ENCODE measurements at places on chromosomes 4 and X. TPM values are rescaled to one million over a fixed set of nuclear protein-coding genes. Genes with fewer than 3 reads are reported as not detected.

DNA sequence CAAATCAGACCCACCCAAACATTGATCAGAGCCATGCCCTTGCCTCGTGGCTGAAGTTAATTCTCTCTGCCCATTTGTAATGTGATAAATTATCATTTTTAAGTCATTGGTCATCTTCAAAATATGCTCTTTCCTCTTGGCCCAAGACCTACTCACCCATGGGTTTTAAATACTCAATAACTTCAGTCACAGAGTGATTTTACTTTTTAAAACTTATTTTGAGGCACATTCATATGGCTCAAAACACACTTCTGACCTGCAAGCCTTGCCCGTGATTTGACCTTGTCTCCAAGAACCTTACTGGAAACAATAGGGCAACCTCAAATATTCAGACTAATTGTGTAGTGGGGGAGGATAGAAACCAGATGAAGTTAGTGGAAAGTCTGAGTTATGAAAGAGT is 176.2 kb upstream of the LNX1 start:
- DNase-seq, result no peak

GRCh38 chr4:81891005-81891996 is 419.6 kb upstream of the RASGEF1B start:
- no peak for DNase-seq

DNA sequence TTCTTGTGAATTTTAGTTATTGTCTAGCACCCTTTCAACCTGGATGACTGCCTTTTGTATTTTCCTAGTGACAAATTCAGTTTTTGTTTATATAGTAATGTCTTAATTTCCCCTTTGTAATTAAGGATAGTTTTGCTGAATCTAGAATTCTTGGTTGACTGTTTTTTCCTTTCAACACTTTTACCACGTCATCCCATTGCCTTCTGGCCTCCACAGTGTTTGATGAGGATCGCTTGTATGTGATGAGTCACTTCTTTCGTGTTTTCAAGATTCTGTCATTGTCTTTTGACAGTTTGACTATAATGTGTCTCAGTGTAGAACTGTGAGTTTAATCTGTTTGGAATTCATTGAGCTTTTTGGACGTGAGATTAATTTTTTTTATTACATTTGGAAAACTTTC is 30.1 kb downstream of the KDM6A start:
- no peak for DNase-seq

- DNase-seq, result no peak
Measured at GRCh38 chr4:173211838-173212237, 43.2 kb downstream of the GALNT7 start.

GRCh38 chr4:74733756-74734155 is 60.6 kb downstream of the BTC start:
- no peak for DNase-seq

GRCh38 chr4:55087009-55087912 is 38.1 kb downstream of the KDR start:
- no peak for DNase-seq

FAM236C gene
- total RNA-seq, result not detected

DNA sequence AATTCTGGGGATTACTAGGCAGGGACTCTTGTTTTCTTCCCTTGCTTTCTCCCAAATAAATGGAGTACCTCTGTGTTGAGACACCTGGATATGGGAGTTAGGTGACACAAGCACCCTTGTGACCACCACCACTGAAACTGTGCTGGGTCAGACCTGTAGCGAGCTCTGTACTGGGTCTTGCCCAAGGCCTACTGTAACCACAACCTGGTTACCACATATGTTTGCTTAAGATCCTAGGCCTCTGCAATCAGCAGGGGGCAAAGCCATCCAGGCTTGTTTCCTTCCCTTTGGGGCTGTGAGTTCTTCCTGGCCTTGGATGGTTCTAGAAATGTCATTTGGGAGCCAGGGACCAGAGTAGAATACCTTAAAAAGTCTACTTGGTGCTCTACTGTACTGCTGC is 49.4 kb downstream of the LPAR4 start:
- no peak for DNase-seq

TNMD gene
- 3.0 TPM for total RNA-seq

DNA sequence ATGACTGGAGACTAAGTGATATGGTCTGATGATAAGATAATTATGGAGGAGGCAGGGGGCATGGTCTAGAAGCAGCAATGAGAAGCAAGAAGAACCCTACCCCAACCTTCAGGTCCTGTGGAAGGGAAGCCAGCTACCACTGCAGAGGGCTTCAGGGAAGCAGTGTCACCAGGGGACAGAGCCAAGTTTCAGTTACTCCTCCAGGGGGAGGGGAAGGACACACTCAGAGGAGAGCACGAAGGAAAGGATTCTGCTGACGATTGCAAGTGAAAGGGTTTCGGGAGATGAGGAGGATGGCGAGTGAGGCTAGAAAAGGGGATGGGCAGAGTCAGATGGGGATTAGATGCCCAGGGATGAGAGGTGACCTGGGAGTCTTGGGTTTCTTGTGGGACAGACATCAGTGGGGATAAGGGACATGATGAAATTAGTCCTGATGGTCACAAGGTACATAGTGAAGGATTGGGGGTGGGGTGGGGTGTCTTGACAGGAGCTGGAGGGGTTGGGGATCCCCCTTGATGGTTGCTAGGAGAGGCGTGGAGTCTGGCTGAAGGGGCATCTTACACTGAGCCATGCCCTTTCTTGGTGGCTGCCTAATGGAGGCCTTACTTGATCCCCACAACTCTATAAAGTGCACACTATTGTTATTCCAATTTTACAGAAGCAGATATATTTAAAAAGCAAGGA is 45.4 kb downstream of the TIGD4 start:
- DNase-seq, result no peak

DNA sequence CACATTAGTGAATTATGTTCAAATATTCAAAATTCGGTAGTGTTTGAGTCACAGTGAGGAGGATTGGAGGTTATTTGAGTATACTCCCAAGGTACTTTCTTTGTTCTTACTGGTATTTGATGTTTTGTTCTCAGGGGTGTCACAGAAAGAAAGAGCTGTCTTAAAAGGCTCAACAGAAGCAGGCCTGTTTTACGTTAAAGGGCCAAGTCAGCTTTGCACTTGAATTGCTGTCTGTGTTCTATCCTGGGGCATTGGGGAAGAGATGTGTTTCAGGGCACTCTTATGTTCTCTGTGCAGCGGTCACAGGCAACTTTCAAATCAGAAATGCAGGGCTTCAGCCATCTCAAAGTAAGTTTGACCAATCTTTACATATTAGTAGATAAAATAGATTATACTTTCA is 1113.1 kb upstream of the LCORL start:
- no peak for DNase-seq

DNA sequence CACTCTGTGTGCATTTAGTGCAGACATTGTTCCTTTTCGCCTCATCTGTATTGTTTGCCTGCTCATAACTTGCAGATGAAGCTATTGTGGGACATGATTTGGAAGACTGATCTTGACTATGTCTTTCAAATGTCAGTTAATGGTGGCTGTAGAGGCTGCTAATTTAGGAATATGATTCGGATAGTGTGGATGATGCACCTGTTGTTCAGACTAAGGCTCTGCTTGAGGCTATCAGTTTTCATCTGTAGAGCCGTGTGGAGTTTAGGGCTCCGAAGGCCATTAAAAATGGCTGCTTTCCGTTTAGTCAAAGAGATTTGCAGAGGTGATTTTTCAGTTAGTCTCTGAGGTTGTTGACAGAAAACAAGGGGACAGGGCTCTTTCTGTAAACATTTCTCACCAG is 102.0 kb downstream of the GBA3 start:
- no peak for DNase-seq

MAML3 gene
- total RNA-seq, result 4.8 TPM

DNA sequence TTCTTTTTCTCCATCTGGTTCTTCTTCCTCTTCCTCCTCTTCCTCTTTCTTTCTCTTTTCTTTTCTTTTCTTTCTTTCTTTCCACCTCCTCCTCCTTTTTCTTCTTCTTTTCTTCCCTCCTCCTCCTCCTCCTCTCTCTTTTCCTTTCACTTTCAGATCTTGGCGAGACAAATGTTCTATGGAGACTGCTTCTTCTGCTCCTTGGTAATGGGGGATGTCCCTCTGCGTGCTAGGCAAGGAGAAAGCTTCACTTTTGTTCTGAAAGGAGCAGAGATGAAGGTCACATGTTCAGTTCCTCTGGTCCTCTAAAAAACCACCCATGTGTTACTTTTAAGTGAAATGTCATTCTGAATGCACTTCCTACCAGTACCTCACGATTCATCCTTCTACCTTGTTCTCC is 33.2 kb downstream of the NBDY start:
- DNase-seq, result no peak
